ENCODE measurements at places on chromosomes 11 and 22.

DNA sequence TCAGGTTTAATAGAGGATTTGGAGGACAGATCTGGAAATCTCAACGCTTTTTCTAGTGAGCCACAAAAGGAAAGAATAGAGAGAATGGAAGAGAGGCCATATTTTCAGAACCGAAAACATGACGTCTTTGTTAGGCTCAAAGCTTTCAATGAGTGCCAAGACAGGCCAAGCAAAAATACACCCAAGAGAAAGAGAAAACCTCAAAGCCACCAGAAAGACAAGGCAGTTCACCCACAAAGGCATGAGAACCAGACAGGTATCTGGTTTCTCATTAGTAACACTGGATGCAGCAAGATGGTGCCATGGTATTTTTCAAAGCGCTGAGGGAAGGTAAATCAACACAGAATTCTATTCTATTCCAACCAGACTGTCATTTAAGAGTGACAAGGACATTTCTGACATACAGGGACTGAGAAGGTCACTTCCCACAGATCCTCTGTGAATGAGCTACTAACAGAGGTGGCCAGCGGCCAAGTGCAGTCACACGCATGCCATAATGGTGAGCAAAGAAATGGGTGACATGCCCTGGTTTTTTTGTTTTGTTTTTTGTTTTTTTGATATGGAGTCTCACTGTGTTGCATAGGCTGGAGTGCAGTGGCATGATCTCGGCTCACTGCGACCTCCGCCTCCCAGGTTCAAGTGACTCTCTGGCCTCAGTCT is 41.9 kb downstream of the TOLLIP start:
- no peak for DNase-seq

- DNase-seq = no peak
Measured at GRCh38 chr11:859394-860131, 16.9 kb downstream of the TSPAN4 start.

GRCh38 chr11:126990716-126991480 is 9.7 kb downstream of the KIRREL3 start:
- no peak for DNase-seq

DNA sequence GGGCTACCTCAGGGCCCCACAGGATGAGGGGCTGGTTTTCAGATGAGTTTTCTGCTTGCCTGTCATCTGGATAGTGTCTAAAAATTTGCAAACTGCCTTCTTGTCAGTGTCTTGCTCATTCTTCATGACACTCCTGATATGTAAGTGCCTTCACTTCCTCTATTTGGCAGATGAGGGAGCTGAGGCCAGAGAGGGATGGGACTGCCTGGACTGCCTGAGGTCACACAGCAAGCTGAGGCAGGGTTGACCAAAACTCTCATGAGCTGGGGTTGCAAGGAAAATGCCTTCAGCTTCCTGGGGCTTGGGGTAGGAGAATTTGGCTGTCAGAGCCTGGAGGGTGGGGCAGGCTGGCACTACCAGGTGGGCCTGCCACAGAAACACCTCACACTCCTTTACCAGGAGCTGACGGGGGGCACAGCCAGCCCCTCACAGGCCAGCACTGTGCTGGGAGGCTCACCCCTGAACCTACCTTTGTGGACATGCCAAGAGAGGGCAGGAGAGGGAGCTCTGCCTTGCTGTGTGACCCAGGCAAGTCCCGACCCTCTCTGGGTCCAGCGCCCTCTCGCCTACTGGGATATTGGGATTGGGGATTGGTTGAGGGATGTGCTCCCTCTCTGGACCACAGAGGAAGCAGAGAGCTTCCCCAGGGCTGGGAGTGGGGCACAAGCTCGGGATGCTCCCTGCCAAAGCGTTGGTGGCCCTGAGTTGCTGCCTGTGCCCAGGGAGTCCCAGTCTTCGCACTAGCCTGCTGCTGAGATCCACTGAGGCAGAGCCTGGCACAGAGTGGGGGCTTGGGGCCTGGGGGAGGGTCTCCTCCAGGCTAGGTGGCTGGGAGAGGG is 1.9 kb upstream of the P2RY6 start:
- DNase-seq = no peak

GRCh38 chr11:122123263-122123929 is 7.4 kb upstream of the BLID start:
- no peak for DNase-seq

DNA sequence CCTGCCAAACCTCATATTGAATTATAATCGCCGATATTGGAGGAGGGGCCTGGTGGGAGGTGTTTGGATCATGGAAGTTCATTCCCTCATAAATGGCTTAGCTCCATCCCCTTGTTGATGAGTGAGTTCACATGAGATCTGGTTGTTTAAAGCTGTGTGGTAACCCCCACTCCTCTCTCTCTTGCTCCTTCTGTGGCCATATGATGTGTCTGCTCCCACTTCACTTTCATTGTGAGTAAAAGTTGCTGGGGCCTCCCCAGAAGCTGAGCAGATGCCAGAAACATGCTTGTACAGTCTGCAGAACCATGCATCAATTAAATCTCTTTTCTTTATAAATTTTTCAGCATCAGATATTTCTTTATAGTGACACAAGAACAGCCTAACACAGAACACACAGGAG is 929.0 kb upstream of the FAT3 start:
- no peak for DNase-seq

DNA sequence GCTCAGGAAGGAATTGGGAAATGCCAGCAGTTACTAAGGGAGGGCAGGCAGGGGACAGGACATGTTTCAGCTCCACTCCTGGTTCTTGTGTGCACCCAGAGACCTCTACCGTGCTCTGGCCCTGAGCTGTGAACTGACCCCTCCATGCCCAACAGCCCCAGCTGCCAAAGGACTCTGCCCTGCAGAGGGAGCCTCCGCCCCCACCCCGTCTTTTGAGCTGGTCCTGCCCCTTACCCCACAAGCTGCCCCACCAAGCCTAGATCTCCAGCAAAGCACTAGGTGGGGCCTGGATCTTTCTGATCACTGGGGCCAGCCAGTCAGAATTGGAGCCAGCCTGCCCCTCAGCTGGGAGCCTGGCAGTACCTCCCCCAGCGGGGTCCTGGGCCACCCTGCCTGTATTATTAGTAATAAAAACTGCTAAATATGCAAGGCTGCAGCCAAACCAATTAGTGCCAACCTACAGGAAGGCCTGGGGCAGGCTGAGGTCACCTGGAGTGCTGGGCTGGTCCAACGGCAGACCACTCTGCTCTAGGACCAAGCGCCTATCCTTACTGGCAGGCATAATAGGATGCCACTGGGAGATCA is 23.9 kb upstream of the DRICH1 start:
- DNase-seq = no peak

GRCh38 chr11:13668957-13669521 is 571 bp downstream of the FAR1 start:
- no peak for DNase-seq

GRCh38 chr11:34960277-34960676 is 43.9 kb downstream of the PDHX start:
- DNase-seq = no peak
